Forelimb muscle (tissue), 1 donor: ENCODE measurements at places on chromosomes 2 and 18. TPM values are rescaled to one million over a fixed set of nuclear protein-coding genes. Genes with fewer than 3 reads are reported as not detected.

Gene POTEJ
- polyA plus RNA-seq: 0.06 TPM

Gene CFC1
- not detected for polyA plus RNA-seq

Gene SPR
- 5.5 TPM for polyA plus RNA-seq

Gene METTL4
- 10.7 TPM for polyA plus RNA-seq

Gene LIPG
- polyA plus RNA-seq: 4.4 TPM

Gene CCDC85A
- polyA plus RNA-seq: 3.2 TPM

Gene LINC00305
- not detected for polyA plus RNA-seq

- DNase-seq: no peak
Measured at GRCh38 chr2:203327582-203327900, 653 bp upstream of the ABI2 start.

DNA sequence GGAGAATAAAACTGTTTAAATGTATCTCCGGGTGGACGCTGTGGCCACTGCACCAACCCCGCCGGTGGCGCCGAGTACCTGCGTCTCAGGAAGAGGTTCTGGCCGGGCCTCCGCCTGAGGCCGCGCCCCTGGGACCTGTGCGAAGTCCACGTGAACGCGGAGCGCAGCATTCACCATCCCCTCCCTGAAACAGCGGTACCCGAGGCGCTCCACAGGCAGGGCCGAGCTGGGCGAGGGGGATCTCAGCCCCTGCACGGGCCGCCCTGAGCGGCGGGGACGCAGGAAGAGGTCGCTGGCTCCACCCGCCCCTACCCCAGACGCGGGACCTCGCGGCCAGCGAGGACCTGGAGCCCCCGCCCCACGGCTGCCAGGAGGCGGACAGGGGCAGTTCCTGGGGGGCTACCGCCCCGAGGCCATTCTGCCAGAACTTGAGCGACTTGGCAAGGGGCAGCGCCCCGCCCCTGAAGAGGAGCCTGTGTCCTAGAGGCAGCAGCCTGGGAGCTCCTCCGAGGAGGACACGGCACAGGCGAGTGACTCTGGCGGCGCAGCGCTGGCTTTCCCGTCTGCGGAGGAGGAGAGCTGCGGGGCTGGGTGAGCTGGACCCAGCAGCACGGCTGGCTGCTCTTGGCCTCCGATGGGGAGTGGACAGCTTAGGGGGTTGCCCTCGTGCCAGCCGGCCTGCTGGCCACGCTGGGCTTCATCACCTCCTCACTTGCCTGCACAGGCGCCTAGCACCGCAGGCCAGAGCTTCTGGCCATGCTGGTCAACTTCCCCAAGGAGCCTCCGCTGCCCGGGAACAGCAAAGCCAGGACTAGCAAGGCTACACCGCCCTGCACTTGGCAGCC, 9.7 kb upstream of the TEKT4 start:
- no peak for DNase-seq

- DNase-seq: peak; percentile 13
Measured at GRCh38 chr2:134739879-134740301, 21.1 kb upstream of the TMEM163 start.

DNA sequence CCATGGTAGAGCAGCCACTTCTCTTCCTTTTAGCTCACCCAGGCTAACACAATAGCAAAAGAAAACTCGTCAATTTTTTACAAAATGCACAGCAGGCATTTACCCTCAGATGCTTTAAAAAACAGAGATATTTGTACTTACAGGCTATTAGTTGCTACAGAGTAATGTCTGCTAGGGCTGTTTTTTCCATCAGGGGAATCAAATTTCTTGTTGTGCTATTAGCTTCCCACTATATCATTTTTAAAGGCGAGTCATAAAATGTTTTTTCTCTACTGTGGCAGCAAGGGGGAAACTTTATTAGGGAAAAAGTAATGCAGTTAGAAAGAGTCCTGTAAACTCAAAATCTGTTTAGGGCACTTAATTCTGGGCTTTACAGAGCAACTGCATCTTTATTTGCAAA, 277.9 kb upstream of the THSD7B start:
- no peak for DNase-seq

DNA sequence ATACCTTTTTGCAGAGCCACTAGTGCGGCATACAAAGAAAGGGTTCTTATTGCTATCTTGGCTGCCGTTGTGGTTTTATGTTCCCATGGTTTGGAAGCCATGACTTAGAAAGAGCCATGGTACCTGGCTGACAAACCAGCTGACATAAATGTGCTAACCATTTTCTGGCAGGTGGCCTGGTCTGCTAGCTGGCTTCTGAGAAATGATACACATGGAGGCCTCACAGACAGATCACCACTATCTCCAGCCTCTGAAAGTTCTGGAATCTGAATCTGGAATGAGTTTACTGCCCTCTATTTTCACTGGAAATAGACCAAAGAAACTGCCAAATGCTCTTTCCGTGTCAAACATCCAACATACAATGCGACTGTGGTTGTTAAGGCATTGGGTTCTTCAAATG, 123.7 kb downstream of the QPCT start:
- no peak for DNase-seq

GRCh38 chr2:147173798-147174197, 671.0 kb upstream of the ACVR2A start:
- no peak for DNase-seq

- no peak for DNase-seq
Measured at GRCh38 chr2:224345492-224345891, 56.4 kb downstream of the FAM124B start.

DNA sequence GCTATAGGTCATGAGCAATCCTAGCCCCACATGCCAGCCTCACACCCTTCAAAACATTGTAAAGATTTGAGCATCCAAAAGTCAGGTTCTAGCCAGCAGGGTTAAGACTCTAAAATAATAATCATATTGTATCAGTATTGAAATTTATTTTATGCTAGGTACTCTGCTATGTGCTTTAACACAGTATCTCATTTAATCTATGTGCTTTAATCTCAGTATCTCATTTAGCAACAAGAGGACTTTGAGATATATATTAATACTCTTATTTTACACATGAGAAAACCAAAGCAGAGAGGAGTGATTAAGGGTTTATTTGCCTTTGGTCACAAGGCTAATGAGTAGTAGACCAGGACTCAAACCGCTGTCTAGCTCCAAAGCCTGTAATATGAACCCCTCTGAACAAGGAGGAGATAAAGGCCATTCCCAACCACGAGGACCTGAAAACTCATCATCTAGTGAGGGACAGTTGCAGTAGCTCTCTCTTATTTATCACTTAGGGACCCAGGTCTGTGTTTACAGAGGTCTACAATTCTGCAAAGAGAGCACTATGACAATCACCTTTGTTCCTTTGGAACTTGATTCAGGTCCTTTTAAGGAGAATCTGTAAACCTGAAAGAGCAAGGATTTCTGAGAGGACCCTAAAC, 116.5 kb upstream of the SERTAD2 start:
- DNase-seq: no peak

DNA sequence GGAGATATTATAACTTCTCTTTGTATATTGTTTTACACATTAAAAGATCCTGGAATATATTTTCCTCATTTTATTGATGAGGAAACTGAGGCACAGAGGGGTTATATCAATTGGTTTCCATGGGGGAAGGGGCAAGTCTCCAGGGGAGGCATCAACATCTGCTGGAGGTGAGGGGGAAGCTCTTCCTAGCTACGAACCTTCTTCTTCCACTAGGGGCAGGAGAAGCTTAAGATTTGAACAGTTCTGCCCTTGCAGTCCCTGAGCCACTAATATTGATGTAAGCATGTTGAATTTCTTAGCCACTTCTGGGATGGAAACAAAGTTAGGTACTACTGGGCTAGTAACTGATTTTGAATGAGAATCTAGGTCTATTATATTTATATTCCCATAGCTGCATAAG, 140.1 kb upstream of the AQP4 start:
- DNase-seq: no peak

DNA sequence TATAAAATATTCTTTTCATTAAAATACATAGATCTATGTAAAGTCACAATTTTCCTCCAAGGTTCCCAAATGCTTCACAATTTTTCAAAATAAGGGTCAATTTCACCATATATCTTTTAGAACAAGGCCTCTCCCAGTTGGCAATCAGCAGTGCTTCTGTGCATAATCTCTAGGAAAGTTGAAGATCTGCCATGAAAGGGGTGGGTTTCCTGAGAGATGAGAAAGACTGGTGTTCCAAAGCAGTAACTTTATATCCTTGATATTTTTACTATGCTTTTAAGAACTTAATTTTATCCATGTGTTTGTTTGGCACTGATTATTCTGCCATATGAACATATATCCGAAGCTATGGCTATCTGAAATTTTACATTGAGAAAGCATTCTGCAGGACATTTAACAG, 199.4 kb upstream of the CYP26B1 start:
- no peak for DNase-seq

DNA sequence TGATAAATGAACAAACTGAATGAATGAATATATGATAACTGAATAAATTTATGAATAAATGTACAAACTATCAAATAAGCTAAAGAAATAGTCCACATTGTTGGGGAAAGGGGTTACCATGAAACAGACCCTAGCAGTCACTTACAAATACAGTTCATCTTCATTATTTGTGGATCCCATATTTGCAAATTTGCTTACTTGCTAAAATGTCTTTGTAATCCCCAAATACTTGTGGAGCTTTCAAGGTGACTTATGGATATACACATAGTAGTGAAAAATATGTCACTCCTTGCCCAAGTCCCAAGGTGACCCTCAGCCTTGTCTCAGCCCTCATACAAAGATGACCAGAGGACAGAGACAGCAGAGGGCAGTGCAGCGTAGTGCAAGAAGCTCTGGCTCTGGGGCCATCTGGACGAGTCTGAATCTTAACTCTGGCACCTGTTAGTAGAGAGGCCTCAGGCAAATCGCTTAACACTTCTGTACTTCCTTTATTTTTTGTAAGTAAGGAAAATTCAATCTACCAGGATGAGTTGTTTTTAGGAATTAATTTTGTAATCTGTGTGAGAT, 3.1 kb downstream of the PAIP2B start:
- no peak for DNase-seq

GRCh38 chr18:1017227-1018058, 112.8 kb downstream of the ADCYAP1 start:
- DNase-seq: no peak

- no peak for DNase-seq
Measured at GRCh38 chr2:149816756-149817551, 229.4 kb upstream of the MMADHC start.

DNA sequence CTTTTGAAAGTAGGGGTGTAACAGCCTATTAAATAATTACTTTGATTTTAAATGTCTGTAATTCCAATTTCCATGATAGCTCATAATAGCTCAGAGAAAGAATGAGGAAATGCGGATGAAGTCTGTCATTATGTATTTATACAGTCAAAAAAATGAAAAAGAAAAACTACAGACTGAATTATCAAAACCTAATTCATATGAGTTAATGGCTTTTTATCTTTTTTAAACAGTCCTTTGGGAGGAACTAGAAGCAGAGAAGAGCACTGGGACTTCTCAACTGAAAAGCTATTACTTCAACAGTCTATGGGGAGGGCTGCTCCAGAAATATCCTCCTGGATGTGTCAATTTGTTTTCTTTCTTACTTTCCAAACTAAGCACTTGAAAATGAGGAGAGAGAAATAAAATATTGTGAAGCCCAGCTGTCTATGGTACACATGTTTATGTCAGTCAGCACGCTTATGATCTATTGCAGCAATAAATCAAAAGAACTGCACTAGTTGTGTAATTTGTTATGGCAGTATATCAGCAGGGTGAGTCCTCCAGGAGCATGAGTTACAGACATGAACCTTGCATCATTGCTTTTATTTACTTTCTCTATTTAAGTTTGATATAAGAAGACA, 1550.2 kb downstream of the LRP1B start:
- DNase-seq: no peak

DNA sequence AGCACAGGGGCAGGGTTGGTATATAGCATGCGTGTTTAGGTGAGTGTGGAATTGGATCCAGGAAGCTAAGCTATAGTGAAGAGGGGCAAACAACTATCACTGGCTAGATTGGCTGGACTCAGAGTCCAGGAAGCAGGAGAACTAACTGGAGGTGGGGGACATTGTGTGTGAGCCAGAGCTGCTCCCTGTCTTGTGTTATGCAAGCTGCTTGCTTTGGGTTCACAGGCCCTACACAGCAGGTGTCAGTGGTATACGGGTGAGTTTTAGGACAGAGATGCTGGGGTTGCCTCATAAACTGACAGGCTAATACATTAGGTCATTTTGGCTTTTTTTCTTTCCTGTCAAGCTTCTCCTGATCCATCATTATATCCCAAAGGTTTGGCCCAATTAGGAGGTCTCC, 87.5 kb downstream of the CCDC85A start:
- no peak for DNase-seq

DNA sequence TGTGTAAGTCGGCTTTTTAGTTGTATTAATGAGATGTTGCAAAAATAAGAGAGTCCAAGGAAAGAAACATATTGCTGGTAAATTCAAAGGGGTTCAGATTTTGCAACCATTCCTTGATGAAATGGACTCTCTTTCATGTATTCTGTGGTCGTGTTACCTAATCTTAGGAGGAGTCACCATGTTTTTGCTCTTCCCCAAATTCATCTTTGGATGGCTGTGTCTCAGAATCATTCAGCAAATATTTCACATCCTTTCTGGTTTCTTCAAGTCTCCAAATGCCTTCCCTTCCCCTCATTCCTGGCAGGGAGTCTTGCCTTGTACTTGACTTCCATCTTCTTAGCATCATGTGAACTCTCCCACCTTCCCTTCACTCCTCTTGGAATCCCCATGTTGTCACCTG, 66.1 kb downstream of the PTPRM start:
- DNase-seq: no peak

GRCh38 chr18:57023275-57023882, 123.5 kb upstream of the BOD1L2 start:
- DNase-seq: no peak

GRCh38 chr18:78562531-78562961, 417.1 kb upstream of the SALL3 start:
- no peak for DNase-seq

DNA sequence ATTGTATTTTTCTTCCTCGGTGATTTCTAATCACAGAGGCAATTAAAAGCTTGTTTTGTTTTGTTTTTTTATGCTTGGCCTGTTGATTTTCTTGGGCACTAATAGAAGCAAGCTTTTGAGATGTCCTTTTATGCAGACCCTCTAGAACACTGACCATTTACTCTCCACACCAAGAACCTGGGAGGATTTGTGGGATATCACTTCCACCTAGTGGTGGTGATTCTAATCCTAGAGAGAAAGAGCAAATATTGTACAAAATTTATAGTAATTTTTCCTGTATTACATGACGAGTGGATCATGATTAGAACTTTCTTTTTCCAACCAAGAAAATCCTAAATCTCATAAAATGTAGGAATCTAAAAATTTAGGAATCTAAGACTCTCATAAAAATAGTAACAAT, 23.4 kb downstream of the NEMP2 start:
- DNase-seq: no peak

GRCh38 chr2:177001334-177001733, 211.3 kb upstream of the HNRNPA3 start:
- no peak for DNase-seq

- DNase-seq: no peak
Measured at GRCh38 chr18:8741117-8741516, 35.8 kb downstream of the MTCL1 start.
